ENCODE measurements at places on chromosomes 1 and 21. TPM values are rescaled to one million over a fixed set of nuclear protein-coding genes. Genes with fewer than 3 reads are reported as not detected.

KCNC4 gene
- 5.5 TPM for total RNA-seq

EFNA1 gene
- total RNA-seq, result 24.6 TPM

SLAMF9 gene
- total RNA-seq, result not detected

GUCA2B gene
- not detected for total RNA-seq

RNU1-4 gene
- total RNA-seq, result 306 TPM

SYNC gene
- total RNA-seq, result 63.1 TPM

PAPPA2 gene
- not detected for total RNA-seq

BTBD19 gene
- total RNA-seq, result 0.29 TPM

PUM1 gene
- 61.3 TPM for total RNA-seq

MSH4 gene
- 0.34 TPM for total RNA-seq

RAB42 gene
- 8.8 TPM for total RNA-seq

DNA sequence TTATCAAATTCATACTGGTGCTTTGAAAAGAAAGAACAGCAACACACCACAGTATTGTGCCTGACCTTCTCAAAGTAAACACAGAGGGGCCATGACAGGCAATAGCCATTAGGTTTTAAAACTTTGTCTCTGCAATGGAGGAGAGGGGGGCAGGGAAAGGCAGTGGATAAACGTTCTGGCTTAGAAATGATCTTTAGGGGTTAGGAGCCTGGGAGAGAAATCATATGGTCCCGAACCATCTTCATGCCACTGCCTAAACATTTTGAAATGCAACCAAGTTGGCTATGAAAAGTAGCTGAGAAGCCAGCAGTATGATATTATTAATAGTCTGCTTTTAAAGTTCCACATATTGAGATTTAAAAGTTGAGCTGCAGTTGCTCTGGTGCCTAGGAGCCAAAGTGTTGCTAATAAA lies 39.8 kb downstream of the PLPP3 start:
- no peak for DNase-seq

DNA sequence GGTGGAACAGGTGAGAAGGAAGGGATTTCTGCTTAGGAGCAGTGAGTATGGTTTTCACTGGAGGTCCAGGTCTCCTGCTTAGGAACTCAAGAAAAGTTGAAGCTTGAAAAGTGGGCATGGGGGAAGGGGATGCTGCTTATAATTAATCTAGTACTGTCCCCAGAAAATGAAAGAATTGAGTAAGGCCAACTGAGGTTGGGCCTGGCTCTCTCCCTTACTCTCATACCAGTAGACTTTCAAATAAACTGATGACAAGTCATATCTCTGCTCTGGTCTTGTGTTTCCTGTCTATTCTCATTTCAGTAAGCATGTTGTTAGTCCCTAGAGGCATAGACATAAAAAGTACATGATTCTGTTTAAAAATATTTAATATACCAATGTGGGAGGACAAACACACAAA lies 26.4 kb downstream of the CD48 start:
- DNase-seq, result no peak

- DNase-seq, result no peak
These were observed 136.6 kb downstream of the SYF2 start for GRCh38 chr1:25095635-25096200.

DNA sequence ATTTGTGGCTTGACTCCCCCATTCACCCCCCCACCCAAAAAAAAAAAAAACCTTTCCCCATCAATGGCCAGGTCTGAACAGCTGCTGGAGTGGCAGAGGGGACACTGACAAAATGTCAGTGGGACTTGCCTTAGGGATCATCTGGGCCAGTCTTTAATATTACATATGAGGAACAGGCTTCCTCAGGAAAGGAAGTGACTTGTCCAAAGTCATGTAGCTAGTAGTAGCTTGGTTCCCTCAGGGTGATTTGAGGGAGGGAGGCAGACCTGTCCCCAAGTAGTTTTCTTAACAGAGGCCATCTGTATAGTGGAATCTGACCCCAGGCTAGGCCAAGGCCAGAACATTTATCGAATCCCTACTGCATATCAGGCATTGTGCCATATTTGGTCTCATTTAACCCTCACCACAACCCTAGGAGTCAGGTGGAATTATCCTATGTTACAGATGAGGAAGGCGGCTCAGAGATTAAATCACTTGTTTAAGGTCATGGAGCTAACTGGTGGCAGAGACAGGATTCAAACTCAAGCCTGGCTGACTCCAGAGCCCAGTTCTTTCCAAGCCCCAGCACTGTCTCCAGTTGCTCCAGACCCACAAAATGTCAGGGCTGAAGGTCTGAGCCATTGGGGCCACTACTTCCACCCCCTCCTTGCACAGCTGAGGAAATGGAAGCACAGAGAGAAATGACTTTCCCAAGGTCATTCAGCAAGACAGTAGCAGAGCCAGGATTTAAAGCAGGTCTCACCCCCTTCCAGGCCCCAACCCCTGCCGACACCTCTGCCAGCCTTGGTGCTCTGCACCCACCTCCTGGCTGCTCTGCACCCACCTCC lies 10.4 kb downstream of the ZBTB7B start:
- DNase-seq, result no peak

- no peak for DNase-seq
These were observed 13.6 kb downstream of the INSRR start for GRCh38 chr1:156845055-156845952.

DNA sequence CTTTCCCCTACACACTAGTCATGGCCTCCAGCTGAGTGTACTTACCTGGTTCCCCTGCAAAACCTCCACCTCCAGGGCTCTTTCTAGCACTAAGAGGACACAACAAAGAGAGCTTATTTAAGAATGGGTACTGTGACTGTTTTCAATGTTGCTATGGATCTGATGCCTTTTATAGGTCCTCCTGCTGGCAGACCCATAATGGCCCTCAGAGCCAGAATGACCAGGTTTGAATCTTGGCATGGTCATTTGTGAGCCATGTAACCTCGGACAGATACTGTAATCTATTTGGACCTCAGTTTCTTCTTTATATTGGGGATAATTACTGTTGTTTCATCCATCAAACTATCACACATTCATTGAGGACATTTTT lies 137.6 kb upstream of the USP24 start:
- DNase-seq, result no peak

GRCh38 chr21:19557488-19557887 lies 1153.9 kb upstream of the TMPRSS15 start:
- DNase-seq, result no peak

DNA sequence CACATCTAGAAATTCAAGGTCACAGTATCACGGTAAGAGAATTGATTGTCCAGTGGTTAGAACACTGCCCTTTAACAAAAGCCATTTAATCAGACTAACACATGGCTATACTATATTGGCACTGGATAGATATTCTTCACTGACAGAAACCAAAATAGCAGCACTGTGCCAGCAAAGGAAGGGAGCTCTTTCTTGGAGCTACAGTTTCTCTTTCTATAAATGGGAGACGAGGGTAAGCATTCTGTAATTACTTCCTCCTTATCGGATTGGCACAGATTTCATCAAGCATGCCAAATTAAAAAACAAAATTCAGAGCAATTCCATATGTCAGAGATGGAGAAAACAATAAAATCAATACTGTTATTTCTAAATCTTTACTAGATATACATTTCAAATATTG lies 115.7 kb upstream of the CACYBP start:
- DNase-seq, result no peak

DNA sequence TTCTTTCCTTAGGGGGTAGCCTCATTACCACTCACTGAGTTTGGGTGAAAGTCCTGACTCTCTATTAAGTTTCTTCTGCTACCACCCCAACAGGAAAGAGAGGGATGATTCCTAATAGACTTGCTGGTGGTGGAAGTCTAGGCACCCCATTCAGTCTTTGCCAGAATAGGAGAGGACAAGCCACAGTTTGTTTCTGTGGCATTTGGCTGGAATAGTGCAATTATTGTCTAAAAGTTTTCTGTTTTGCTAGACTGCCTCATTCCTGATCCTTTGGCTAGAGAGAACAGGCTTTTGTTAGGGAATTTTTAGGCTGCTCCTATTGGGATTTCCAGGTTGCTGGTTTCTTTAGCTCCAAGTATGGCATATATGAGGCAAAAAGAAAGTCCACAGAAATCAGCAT lies 9.9 kb upstream of the HJV start:
- no peak for DNase-seq

DNA sequence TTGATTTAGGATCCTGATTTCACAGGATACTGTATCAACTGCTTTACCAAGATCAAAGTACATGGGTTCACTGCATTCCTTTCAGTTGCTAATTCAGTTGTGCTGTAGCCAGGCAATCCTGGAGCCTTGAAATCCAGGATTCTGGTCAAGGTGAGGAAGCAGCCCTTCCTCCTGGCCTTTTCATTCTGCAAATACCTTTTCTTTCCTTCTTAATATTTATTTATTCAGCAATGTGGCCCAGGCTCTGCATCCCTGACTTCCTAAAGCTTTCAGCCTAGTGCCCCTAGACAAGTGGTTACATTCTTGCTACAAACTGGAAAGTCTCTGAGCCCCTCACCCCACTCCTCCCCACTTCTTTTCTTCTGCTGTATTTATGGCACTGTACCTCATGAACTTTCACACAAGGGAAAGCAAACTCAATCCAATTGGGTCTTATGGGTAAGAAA lies 16.2 kb downstream of the LRRC8D start:
- DNase-seq, result no peak

DNA sequence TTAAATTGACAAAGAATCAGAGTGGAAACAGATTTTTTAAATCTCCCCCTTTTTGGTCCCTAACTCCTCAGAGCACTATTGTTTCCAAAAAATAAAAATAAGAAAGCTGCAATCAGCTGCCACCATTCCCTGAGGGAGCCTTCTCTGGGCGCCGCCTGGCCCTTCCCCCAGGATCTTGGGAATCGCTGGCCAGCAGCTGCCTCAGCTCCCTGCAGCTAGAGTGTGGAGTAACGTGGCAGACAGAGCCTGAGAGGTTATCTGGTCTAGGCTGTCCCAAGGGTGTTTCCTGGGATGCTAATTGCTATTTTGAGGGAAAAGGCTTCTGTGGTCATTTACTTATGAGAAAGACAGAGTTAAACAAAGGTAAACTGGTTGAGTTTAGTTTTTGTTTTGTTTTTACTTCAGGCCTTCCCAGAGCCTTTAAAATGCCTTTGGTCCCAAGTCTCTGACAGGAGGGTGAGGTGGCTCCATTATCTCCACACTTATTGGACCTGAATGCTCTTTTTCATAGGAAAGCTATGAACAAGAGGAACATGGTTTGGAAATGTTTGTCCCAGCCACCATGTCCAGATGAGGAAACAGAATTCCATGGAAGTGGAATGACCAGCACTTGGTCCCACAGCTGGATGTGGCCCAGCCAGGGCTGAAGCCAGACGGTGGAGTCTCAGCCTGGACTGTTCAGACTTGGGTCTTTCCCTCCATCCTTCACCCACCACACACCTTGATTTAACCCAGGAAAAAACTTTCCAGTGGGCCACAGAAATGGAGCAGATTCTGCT lies 14.1 kb upstream of the KIAA1614 start:
- DNase-seq, result no peak

GRCh38 chr1:203135636-203136305 lies 8.2 kb downstream of the ADORA1 start:
- peak; percentile 69 for DNase-seq

DNA sequence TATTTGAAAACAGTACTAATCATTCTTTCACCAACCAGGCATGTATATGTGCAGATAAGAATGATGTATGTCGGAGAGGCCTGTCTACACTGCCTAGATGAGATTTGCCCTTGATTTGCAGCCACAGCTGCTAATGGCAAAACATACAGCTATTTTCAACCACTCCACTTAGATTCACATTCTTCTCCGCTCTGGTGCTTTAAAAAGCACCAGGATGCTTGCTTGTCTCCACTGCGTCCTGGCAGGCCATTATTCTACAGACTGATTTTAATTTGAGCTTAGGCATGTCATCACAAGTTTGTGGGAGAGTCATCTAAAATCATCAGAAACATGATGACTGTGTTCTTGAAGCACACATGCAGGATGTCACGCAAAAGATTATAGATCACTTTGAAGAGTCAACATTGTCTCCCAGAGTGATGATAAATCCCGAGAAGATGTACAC lies 119.0 kb upstream of the NRIP1 start:
- no peak for DNase-seq

DNA sequence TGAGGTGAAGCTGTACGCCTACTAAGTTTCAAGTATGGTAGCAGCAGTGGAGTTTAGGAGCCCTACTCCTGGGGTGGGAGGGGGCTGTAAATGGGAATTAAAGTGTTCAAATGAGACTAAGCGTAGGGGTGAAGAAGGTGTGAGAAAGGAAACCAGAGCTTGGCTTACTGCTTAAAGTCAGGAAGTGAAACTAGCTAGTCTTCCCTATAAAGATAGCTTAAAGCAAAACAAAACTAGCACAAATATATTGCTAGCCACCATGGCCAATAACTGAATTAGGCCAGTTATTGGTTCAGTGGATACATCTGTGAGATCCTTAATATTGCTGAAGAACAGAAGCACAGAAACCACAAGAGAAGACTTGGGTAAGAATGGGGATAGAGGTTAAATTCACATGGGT lies 492.2 kb upstream of the PKN2 start:
- DNase-seq, result no peak

- peak; percentile 25 for DNase-seq
These were observed 40.8 kb upstream of the KCTD3 start for GRCh38 chr1:215526147-215526845.

- peak; percentile 63 for DNase-seq
These were observed 19.5 kb downstream of the TSPAN2 start for GRCh38 chr1:115069659-115070308.

DNA sequence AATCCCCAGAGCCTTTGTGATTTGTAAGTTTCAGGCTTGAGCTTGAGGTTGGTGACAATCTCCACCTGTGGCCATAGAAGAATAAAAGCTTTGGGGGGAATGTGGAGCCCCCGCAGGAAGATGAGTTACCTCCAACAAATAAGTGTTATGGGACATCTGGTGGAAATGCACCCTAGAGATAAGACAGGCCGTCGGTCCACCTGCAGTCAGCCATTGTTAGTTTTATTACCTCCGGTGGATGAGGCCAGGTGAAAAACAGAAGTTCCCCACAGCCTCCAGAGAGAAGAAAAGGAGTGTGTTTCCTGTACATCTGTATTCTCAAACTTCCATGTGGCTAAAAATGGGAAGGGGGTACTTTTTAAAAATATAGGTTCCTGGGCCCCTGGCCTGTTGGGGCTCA lies 137.4 kb downstream of the KAZN start:
- DNase-seq, result no peak

- no peak for DNase-seq
These were observed 315.9 kb upstream of the GREM2 start for GRCh38 chr1:240927821-240928220.

GRCh38 chr1:168466092-168466713 lies 77.6 kb downstream of the XCL2 start:
- peak; percentile 74 for DNase-seq

DNA sequence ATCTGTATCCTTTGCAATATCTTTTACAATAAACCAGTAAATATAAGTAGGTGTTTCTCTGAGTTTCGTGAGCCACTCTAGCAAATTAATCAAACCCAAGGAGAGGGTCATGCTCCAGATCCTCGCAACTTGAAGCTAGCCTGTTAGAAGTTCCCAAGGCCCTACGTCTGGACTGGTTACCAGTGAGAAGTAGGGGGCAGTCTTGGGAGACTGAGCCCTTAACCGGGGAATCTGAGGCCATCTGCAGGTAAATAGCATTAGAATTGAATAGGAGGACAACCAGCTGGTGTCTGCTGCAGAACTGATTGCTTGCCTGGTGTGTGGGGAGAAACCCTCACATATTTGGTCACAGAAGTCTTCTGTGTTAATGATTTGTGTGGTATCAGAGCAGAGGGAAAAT lies 190.5 kb downstream of the RYR2 start:
- no peak for DNase-seq

- no peak for DNase-seq
These were observed 44.3 kb downstream of the KIFAP3 start for GRCh38 chr1:170030212-170030611.

All from Daoy (cell line).